ENCODE measurements at places on chromosomes 3 and 15.

DNA sequence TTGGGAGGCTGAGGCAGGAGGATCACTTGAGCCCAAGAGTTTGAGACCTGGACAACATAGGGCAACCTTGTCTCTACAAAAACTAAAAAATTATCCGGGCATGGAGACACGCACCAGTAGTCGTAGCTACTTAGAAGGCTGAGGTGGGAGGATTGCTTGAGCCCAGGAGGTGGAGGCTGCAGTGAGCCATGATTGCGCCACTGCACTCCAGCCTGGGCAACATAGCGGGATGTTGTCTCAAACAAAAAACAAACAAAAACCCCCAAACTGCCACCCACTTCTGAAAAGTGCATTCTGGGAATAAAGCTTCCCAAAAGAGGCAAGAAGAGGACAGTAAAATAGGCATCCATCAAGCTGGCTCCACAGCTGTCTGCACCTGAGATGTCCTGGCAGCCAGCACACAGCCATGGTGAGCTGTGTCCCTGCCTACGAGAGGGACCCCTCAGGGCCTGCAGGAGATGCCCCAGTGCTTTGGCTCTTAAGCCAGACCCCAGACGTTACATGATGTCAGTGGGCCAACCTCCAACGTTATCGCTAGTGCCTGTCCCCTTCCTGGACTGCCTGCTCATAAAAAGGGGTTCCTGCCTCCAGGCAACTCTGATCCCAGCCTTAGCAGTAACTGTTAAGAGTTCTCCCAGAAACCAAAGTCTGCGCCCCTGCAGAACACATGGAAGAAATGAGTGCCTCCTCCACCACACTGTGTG lies 101.1 kb downstream of the LRIG1 start:
- DNase-seq: no peak

DNA sequence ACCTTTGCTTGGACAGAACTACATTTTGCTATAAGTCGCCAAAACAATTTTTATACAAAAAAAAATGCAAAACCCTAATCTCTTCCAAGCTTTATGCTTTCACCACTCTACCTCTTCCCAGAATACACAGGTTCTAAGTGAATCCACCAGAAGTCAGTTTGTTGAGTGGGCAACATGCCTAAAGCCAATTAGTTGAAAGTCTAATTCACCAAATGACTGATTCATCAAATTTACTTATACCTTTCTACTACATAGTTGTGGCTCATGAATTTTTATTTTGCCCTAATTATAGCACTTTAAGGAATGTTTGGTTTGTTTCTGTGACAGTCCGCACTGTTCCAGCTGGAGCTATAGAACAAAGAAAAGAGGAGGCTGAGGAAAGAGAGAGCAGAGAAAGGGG lies 265.9 kb upstream of the TGFBR2 start:
- no peak for DNase-seq

GRCh38 chr15:39456159-39456558 lies 124.7 kb upstream of the THBS1 start:
- no peak for DNase-seq

GRCh38 chr3:27431116-27431515 lies 53.1 kb downstream of the SLC4A7 start:
- DNase-seq: no peak

- DNase-seq: no peak
Measured at GRCh38 chr3:143914257-143914656, 57.4 kb upstream of the DIPK2A start.

Data from T follicular helper cell (primary cell).